ENCODE measurements at places on chromosomes 4 and X. TPM values are rescaled to one million over a fixed set of nuclear protein-coding genes. Genes with fewer than 3 reads are reported as not detected.

TRMT10A gene
- 4.6 TPM for total RNA-seq

MAGEA9B gene
- total RNA-seq: 0.31 TPM

ZNF185 gene
- total RNA-seq: 11.3 TPM

SHROOM2 gene
- total RNA-seq: 15.3 TPM

GAB1 gene
- 15.3 TPM for total RNA-seq

TCEAL2 gene
- 14.2 TPM for total RNA-seq

DCX gene
- 2.0 TPM for total RNA-seq

CSAG1 gene
- not detected for total RNA-seq

DNA sequence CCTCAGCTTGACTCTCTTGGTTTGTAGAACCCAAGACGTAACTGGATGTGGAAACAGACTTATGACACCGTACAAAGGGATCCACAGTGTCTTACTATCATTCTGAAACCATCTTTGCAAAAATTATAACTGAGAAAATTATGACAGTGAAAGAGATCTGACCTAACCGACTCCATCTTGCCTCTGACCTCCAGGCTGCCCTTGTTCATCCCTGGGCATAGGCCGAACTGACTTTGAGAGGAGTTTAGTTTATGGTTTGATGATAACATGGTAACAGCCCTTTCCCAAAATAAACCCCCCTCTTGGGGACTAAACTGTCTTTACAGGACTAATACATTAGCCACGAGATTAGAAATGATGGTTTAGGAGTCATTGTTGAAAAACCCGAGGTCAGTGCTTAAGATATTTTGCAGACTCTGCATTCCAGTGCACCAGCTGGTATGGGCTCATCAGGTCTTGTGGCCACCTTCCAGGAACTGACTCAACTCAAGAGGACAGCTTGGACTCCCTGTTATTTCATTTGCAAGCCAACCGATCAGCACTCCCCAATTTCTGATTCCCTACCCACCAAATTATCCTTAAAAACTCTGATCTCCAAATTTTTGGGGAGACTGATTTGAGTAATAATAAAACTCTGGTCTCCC is 49.6 kb downstream of the CASP3 start:
- no peaks in the 10 kb centered on the region for H3K4me1 ChIP-seq
- no peak overlapping the region for H3K4me3 ChIP-seq
- H3K27ac ChIP-seq: no peak overlapping the region
- no peak for DNase-seq

DNA sequence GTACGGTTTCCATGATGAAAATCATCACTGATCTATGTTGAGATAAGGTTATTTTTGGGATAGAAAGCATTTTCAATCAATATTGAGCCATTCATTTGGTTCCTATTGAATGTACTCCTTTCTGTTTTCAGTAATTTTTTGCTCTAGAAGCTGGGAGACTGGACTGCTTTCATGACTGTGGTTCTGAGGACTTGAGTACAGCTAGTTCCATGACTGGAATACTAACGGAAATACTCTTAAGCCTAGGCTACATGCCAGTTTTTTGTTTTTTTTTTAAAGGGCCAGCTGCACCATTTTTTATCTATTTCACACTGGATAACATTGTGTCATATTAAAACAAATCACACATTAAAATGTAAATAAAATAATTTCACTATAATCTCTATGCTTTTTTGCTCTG is 16.7 kb downstream of the PRR32 start:
- no peaks in the 10 kb centered on the region for H3K36me3 ChIP-seq
- no peak for DNase-seq
- H3K27me3 ChIP-seq: no peaks in the 10 kb centered on the region
- H3K4me3 ChIP-seq: no peak overlapping the region
- no peak overlapping the region for H3K27ac ChIP-seq

DNA sequence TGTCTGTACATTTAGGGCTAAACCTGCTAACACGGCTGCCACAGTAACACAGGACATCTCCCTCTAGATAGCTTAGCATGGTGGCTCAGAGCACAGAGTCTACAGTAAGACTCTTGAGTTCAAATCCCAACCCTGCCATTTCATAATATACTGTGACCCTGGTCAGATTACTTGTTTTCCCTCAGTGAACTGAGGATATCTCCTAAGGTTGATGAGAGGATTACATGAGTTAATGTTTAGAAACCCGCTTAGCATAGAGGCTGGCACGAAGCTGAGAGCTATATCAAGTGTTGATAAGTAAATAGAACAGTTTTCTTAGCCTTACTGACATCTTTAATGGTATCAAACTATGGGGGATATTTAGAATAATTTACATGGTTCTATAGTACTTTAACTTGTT is 37.2 kb downstream of the CASP3 start:
- no peak for DNase-seq
- peaks cover 17% of the 10 kb centered on the region for H3K36me3 ChIP-seq
- H3K27ac ChIP-seq: no peak overlapping the region
- peaks cover 9% of the 10 kb centered on the region for H3K4me1 ChIP-seq
- H3K4me3 ChIP-seq: no peak overlapping the region

DNA sequence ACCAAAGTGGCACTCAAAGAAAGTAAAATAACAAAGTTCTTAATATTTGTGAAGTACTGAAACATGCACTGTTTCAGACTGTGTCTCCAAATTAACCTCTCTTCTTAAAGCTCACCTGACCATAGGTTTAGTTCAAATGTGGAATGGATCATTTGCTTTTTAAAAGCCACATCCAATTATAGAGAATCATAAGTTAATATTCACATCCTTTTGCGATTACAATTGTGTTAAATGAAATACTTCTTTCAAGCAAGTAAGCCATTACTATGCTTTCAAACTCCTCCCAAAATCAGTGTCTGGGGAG is 95.3 kb upstream of the PTPN13 start:
- H3K4me1 ChIP-seq: 0 out of 2 replicates have a peak, but pooled peaks cover 4% of the 10 kb centered on the region
- H3K36me3 ChIP-seq: peaks cover 5% of the 10 kb centered on the region
- no peak for DNase-seq
- H3K4me3 ChIP-seq: no peak overlapping the region

DNA sequence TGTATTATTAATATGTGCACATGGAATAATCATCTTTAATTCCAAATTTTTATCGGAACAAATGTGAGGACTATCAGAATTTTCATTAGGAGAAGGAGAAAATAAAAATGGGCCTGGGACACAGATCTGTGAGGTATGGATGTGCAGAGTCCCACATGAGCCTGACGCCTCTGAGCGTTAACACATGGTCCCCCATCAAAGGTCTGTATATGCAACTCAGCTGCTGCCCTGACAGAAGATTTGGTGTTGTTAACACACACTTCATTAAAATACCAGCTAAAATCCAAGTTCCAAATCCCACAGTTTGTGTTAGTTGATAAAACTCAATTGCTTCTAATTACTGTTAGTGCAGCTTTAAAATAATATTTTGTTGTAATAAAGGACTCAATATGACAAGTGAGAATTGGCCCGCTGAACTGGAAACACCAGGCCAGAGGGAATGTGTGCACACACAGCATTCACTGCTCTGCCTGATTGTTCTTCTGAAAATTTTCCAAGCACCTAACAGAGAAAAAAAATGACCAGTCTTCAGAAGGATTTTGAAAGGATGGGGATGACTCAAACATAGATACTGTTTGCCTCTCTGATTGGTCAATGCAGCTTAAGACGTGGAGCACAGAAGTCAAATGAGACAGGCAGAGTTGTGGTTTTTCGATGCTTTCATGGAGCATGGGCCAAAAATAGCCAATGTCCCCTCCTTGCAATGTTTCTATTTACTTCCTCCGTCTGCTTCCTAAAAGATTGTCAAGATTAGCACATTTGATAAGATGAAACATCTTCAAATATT is 266.6 kb downstream of the NKX6-1 start:
- no peaks in the 10 kb centered on the region for H3K36me3 ChIP-seq
- no peak overlapping the region for H3K27ac ChIP-seq
- no peaks in the 10 kb centered on the region for H3K4me1 ChIP-seq
- H3K27me3 ChIP-seq: no peaks in the 10 kb centered on the region

DNA sequence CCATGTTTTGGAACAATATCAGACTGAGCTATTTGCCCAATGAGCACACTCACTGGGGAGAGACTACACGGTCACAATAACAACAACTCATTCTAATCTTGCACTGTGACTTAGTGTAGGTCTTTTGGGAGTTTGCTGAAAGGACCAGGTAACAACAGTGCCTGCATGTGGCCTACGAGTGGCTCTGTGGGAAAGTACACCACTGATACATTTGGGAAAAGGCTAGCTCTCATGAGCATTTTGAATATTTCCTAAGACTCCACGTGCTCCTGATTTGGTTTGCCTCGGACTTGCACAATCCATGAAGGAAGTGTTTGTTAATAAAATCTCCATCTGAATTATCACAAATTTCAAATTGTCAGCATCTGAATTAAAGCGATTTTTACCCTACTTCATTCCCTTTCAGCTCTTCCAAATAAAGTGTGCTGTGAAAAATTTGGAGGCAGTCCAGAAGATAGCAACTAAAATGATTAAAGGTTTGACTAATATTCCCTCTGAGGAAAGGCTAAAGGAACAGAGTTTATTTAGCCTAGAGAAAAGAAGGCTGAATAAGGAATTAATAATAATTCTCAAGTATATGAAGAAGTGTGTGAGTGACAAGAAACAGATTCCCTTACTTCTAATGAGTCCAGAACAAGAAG is 406.4 kb downstream of the PPARGC1A start:
- no peaks in the 10 kb centered on the region for H3K27me3 ChIP-seq
- no peak for DNase-seq
- no peak overlapping the region for H3K4me3 ChIP-seq
- H3K4me1 ChIP-seq: no peaks in the 10 kb centered on the region
- H3K27ac ChIP-seq: no peak overlapping the region

GRCh38 chrX:53122013-53122412 is 28.1 kb downstream of the KANTR start:
- no peak overlapping the region for H3K27ac ChIP-seq

- DNase-seq: peak; percentile 29
- H3K36me3 ChIP-seq: no peaks in the 10 kb centered on the region
- H3K4me1 ChIP-seq: no peaks in the 10 kb centered on the region
- H3K27me3 ChIP-seq: no peaks in the 10 kb centered on the region
These were observed 58.0 kb upstream of the FMR1 start for GRCh38 chrX:147853701-147854100.

DNA sequence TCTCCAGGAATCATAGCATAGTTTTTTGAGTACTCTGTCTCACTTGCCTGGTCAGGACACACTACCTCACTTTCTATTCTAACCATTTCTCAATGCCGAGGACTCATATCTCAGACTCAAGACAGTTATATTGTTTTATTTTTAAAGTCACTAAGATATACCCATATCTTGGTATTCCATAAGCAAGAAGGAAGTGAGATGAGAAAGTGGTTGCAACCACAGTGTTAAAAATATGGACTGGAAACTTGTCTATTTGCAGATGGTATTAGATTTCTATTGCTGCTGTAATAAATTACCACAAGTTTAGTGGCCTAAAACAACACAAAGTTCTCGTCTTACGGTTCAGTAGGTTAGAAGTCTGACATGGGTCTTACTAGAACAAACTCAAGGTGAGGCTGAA is 344.8 kb upstream of the MAGEB2 start:
- H3K36me3 ChIP-seq: peaks cover 1% of the 10 kb centered on the region
- H3K27me3 ChIP-seq: no peaks in the 10 kb centered on the region
- H3K4me3 ChIP-seq: no peak overlapping the region
- no peaks in the 10 kb centered on the region for H3K4me1 ChIP-seq

DNA sequence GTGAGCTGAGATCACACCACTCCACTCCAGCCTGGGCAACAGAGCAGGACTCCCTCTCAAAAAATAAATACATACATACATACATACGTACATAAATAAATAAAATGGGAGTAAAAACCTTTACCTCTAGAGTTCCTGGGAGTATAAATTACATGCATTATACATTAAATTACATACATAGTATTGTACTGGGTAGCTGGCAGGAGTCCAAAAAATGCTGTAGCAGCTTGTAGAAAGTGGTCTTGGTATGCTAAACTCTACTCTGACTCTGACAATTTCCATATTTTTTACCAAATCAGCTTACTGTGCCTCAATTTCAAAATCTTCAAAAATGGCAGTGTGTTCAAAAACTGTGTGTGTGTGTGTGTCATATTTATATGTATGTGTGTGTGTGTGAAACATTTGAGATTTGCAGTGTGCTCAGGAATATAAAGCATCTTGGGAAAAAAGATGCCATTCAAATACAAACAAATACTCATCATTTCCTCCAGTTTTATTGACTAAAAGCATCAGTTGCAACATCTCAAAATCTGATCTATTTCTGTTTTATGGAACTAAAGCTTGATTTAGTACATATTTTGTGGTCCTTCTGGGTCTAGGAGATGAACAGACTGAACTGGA is 171.7 kb downstream of the SHROOM3 start:
- no peaks in the 10 kb centered on the region for H3K27me3 ChIP-seq
- H3K4me1 ChIP-seq: peaks cover 21% of the 10 kb centered on the region
- no peak overlapping the region for H3K4me3 ChIP-seq
- no peaks in the 10 kb centered on the region for H3K36me3 ChIP-seq
- DNase-seq: no peak

GRCh38 chr4:123167931-123168330 is 228.7 kb upstream of the SPRY1 start:
- DNase-seq: no peak
- no peaks in the 10 kb centered on the region for H3K4me1 ChIP-seq
- H3K4me3 ChIP-seq: no peak overlapping the region
- peaks cover 3% of the 10 kb centered on the region for H3K36me3 ChIP-seq
- no peaks in the 10 kb centered on the region for H3K27me3 ChIP-seq
- no peak overlapping the region for H3K27ac ChIP-seq
